ENCODE measurements at places on chromosomes 12 and 14. TPM values are rescaled to one million over a fixed set of nuclear protein-coding genes. Genes with fewer than 3 reads are reported as not detected.

The DDN gene
- 0.13 TPM for total RNA-seq

The SNAPC1 gene
- 11.2 TPM for total RNA-seq

The MMP14 gene
- total RNA-seq = 378 TPM

The RNF212B gene
- total RNA-seq = not detected

The XRCC3 gene
- total RNA-seq = 12.4 TPM

The EPYC gene
- not detected for total RNA-seq

The ZNF664 gene
- 35.5 TPM for total RNA-seq

The OTOGL gene
- 1.6 TPM for total RNA-seq

The CMA1 gene
- not detected for total RNA-seq

The P2RX2 gene
- total RNA-seq = not detected

The INHBE gene
- not detected for total RNA-seq

The TAS2R19 gene
- total RNA-seq = 6.0 TPM

The PTHLH gene
- total RNA-seq = 6.0 TPM

The KRT83 gene
- not detected for total RNA-seq

The MSI1 gene
- not detected for total RNA-seq

The POTEG gene
- not detected for total RNA-seq

The EFS gene
- total RNA-seq = 6.3 TPM

The ADCY4 gene
- total RNA-seq = 2.6 TPM

The P2RX7 gene
- total RNA-seq = 2.2 TPM

The KRT78 gene
- not detected for total RNA-seq

The CD163 gene
- not detected for total RNA-seq

The TMEM121 gene
- 11.8 TPM for total RNA-seq

The NUP107 gene
- 36.4 TPM for total RNA-seq

The OASL gene
- total RNA-seq = 0.19 TPM

The RAPGEF3 gene
- 7.9 TPM for total RNA-seq

The ACRBP gene
- 0.25 TPM for total RNA-seq
